ENCODE measurements at places on chromosomes 12 and 14.

DNA sequence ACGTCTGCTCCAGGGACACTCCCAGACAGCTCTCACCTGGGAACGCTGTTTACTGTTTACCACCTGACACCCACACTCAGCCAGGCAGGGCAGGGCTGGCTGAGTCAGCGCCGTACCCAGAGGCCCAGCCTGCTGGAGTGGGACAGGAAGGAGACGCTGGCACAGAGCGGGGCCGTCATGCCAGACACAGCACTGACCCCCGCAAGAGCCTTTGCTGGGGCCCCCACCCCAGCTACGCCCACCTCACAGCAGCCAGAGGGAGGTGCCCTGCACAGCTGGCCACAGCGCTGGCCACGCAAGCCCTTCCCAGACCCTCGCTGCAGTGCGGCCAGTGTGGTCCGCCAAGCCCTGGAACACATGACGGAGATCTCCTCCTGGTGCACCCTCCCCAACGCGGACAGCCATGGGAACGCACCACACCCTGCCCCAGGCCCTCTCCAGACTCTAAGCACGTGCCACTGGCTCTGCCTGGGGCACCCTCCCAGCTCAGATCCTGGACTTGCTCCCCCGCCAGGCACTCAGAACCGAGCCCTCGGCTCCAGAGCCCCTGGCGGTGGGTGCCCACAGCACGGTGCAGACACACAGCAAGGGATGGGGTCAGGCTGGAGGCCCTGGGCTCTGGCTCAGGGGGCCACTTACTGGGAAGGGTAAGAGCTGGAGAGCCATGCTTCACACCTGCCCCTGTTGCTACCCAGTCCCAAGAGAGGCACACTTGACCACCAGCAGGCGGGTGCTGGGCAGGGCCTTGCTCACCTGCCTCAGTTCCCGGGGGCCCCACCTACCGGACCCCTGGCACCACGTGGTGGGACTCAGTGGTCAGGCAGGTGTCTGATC lies 5.7 kb downstream of the AHNAK2 start:
- DNase-seq = no peak

GRCh38 chr12:90501412-90501811 lies 453.6 kb downstream of the CCER1 start:
- DNase-seq = no peak

DNA sequence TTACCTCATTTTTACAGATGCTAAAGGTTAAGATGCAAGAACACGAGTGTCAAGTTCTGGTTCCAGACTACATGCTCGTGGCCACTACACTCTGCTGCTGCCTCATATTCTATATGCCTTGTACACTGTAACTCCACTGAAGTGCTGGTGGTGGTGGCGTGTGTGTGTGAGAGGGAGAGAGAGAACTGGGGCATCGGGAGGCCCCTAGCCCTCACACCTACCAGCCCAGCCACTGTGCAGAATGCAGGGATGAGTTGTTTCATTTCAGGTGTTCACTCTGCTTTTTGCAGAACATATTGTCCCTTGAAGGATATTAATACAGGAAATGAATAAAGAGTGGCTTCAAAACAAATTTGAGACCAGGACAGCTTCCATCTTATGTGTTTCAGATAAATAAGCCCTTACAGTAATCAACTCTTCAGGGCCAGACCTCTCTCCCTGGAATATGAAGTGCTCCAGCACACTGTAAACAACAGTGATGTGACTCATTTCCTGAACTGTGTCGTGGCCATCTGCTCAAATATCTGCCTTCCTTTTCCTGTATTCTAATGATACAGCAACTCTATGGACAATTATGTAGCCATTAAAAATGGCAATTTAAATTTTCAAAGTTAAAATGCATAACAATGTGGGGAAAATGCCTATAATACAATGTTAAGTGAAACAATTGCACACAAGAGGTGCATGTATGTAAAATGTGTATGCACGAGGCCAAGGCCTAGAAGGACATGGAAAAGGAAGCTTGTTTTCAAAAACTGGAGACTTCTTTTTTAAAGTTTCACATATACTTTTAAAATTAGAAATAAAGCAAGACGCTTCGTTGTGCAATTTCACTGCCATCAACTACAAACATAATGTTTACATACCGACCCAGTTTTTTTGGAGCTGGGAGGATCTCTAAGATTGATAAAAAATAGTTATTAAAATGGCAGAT lies 215.4 kb downstream of the PELI2 start:
- no peak for DNase-seq

DNA sequence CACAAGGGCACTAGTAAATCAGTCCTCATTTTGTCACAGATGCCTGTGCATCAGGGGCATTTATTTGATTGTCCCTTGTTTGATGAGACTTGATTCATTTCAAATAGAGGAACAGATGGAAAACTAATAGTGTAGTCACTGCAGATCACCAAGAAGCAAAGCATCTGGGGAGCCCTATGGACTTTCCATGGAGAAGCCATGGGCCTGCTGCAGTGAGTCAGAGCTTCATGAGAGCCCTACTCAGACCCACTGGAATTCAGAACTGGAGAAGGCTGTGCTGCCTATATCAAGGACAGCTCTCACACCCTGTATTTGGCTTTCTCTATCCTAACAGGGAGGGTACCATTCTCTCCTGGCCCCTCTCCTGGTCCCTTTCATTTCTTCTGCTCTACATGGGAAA lies 126.2 kb downstream of the GRIP1 start:
- no peak for DNase-seq

- DNase-seq = no peak
Measured at GRCh38 chr14:88785911-88786310, 6.8 kb downstream of the EML5 start.

- DNase-seq = no peak
Measured at GRCh38 chr14:74506411-74506851, 12.9 kb downstream of the ISCA2 start.

- no peak for DNase-seq
Measured at GRCh38 chr14:78153064-78153341, 17.2 kb upstream of the NRXN3 start.

- no peak for DNase-seq
Measured at GRCh38 chr14:100641274-100641860, 54.1 kb upstream of the BEGAIN start.

DNA sequence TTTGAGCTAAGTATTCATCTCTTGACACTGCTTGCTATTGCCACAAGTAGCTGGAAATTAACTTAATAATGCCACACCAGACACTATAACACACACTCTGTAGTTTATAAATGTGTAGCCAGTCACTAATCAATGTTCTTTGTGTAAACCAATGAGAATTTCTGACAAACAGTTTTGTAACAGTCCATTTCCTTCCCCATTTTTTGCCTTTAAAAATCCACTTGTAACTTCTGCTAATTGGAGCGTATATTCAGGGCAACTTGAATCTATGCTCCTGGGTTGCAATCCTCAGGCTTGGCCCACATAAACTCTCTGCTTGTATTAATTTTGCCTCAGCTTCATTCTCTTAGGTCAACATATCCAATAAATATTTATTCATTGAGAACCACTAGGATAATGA lies 125.0 kb upstream of the DHRS4 start:
- no peak for DNase-seq

DNA sequence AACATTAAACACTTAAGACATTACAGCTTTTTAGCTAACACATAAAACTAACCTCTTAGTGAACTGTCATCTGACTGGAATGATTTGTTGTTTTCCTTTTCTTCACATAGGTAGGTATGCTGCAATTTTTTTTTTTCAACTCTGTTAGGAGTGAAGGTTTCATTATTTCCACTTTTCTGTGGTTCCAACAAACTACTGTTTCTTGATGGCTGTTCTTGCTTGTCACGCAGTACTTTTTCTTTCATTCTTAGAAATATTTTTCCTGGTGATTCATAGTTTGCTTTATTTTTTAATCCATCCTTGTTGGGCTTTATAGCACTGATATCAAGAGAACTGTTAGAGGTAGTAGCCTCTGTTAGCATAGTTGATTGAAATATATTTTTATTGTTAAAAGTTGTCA lies 6.3 kb downstream of the MIS18BP1 start:
- DNase-seq = no peak

DNA sequence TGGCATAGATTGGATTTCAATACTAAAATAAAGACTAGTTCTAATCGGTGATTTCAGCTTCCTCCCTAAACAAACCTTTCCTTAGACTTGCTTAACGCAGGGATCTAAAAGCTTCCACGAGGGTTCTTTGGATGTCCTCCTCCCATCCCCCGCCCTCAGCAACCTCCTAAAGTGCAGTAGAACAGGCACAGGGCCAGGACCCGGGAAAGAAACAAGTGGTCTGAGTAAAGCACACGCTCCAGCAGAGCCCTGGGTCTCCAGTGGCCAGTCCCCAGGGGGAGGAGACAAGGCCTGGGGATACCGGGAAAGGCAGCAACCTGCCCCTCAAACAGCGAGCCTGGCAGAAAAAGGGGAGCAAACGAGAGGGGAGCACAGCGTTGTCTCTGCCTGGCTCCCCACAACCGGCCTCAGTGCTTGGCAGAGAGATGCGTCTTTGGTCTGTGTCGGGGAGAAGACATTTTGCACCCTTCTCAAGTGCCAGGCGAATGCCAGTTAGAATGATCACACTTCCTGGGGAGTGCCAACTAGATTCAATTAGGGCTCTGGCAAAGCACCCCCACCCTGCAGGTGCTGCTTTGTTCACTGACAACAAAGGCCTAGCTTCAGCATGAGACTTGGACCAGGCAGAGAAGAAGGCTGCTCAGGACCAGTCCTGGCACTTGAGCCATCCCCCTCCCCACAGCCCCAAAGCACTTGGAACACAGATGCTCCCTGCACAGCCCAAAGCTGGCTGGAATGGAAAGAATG lies 17.1 kb upstream of the SLC6A12 start:
- DNase-seq = no peak

- DNase-seq = no peak
Measured at GRCh38 chr12:56520048-56520447, 1.6 kb upstream of the RBMS2 start.

DNA sequence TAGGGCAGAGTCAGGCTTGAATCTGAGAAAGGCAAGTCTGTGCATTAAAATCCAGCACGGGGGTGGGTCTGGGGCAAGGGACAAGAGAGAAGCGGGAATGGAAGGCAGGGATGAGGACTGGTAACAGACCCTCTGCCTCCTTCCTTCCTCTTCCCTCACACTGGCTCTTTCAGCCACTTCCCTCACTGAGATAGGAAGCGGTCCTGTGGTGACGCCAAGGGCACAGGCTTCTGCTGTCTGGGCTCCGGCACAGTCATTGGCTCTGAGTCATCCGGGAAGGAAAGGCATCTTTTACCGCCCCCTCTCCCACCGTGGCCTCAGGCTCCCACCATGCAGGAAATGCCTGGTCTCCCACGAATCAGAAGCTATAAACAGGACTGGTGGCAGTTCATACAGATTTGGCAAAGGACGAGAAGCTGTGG lies 70.2 kb downstream of the ETV6 start:
- no peak for DNase-seq

DNA sequence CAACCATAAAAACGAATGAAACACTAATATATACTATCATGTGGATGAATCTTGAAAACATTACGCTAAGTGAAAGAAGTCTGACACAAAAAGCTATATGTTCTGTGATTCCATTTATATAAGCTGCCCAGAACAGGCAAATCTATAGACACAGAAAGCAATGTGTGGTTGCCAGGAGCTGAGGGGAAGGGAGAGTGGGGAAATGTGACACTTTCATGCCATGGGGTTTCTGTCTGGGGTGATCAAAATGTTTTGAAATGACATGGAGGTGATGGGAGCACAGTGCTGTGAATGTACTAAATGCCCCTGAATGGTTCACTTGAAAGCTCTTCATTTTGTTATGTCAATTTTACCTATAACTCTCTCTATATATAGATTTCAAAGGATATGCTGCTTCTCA lies 30.1 kb downstream of the ATG14 start:
- no peak for DNase-seq

DNA sequence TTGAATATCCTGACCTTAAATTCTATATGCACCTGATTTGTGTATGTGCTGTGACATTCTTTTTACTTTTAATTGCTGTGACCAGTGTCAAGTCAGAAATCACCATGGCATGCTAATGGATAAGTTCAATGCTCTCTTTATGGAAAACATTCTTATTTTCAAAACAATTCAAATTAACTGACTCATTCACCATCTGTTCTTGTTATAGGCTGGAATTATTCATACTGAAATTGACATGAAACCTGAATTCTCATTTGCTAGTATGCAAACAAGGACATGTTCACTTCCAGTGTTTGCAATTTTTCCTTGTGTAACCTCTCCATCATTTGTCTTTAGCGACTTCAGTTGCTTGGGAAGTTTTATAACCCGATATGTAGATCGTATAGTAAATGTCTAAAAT lies at the start of gene TAS2R30:
TAS2R30 (minus strand) TSS at position 340 of the 400 bp plus-strand sequence. CDS start 400 bp downstream, outside the sequence.
- DNase-seq = no peak

DNA sequence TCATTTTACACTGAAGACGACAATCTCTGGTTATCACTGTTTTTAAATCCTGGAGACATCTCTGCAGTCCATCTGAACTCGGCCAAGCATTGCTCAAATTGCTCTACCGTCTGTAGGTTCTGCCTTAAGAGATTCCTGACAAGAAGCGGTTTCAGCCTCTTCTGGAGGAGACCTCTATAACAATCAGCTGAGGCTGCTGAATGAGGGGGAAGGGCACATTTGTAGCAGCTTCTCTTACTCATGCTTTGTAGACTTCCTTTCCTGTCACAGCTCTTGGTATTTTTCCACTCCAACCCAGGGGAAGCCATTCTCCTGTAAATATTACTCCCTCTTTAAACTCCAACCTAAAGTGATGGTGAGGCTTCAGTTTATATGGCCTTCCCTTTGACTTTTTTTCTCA lies 3.0 kb downstream of the ARG2 start:
- no peak for DNase-seq

- no peak for DNase-seq
Measured at GRCh38 chr12:15584366-15585041, 204.7 kb downstream of the EPS8 start.

GRCh38 chr14:72745991-72746980 lies 147.6 kb downstream of the DPF3 start:
- DNase-seq = no peak

DNA sequence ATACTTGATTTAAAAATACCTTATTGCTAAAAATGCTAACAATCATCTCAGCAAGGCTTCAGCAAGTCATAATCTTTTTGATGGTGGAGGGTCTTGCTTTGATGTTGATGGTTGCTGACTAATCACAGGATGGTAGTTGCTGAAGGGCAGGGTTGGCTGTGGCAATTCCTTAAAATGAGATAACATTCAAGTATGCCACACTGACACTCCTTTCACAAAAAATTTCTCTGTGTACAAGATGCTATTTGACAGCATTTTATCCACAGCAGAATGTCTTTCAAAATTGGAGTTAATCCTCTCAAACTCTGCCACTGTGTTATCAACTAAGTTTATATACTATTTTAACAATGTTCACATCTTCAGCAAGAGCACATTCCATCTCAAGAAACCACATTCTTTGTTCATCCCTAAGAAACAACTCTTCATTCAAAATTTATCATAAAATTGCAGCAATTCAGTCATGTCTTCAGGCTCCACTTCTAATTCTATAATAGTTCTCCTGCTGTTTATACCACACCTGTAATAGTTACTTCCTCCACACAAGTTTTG lies 16.1 kb downstream of the SCAF11 start:
- no peak for DNase-seq

DNA sequence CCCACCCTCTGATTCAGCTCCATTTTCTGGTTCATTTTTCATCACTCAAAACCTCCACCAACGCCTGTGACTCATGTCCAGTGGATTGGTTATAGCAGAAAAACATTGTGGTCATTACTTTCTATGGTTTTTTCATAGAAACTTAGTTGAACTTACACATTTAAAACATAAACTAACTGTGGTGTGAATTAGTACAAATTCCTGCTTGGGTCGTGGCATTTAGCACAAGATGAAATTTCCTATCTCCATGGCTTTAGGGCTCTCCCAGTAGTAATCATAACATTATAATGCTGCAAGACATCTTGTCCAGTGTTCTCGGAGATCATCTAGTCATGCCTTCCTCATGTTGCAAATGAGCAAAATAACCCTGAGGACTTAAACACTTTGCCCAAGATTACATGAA lies 7.1 kb downstream of the RNASE7 start:
- no peak for DNase-seq

Data from activated CD8-positive, alpha-beta memory T cell treated with anti-CD3 and anti-CD28 coated beads for 1 hour (primary cell).